NCI-H2171 treated with DMSO at 0.1 percent for 48 hours (cell line): ENCODE measurements at places on chromosomes 16 and 17.

DNA sequence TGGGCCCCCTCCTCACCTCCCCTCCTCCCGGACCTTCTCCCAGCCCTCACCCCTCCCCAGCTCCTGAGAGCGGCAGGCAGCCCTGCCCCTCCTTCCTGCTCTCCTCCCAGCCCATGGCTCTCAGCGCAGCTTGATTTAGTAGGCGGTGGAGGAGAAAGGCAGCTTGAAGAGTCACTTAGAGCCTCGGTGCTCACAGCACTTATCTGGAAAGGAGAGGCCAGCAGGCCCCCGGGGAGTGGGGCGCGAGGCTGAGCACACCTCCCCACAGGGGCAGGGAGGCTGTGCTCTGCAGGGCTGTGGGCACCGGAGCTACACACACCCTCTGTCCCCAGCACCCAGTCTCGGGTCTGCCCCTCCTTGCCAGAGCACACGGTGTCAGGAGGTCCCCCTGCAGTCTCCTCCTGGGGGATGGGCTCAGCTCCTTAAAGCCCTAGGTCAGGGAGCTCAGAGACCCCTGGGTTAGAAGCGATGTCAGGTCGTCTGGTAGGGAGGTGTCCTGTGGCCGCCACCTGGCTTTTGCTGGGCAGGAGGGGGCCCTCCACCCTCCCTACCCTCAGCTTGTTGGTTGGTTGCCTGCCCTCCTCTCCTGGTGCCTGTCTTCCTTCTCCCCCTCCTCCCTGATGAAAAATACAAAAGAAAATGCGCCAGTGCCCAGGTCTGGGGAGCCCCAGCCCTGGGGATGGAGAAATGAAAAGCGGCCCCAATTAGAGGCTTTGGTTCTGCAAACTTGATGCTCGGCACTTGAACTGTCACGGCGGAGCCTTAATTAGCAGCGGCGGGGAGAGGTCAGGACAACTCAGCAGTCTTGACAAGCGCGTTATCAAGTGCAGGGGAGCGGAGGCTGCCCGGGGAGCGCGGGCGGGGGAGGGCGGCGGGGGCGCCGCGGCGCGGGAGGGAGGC is 151.1 kb upstream of the GSE1 start:
- DNase-seq: peak; percentile 90

GRCh38 chr16:11360641-11361373 is 15.5 kb downstream of the RMI2 start:
- DNase-seq: no peak

GRCh38 chr16:61581417-61582046 is 454.7 kb downstream of the CDH8 start:
- DNase-seq: no peak

GRCh38 chr16:86374603-86375130 is 135.7 kb upstream of the FOXF1 start:
- DNase-seq: no peak
